ENCODE measurements at places on chromosomes 2 and 18. TPM values are rescaled to one million over a fixed set of nuclear protein-coding genes. Genes with fewer than 3 reads are reported as not detected.

FEV gene
- not detected for total RNA-seq

ABCB11 gene
- total RNA-seq, result 0.09 TPM

STARD6 gene
- total RNA-seq, result not detected

PLCD4 gene
- 1.3 TPM for total RNA-seq

SNTG2 gene
- 0.90 TPM for total RNA-seq

CRYBA2 gene
- not detected for total RNA-seq

ASAP2 gene
- 12.9 TPM for total RNA-seq

BOK gene
- total RNA-seq, result 3.9 TPM

CD28 gene
- total RNA-seq, result 11.2 TPM

GRCh38 chr2:227990937-227991336 lies 119.5 kb downstream of the DAW1 start:
- no peak for DNase-seq

GRCh38 chr2:218856167-218856895 lies 3.3 kb upstream of the WNT6 start:
- no peak for DNase-seq

- no peak for DNase-seq
Observed at GRCh38 chr2:229032608-229033234, 238.4 kb downstream of the PID1 start.

DNA sequence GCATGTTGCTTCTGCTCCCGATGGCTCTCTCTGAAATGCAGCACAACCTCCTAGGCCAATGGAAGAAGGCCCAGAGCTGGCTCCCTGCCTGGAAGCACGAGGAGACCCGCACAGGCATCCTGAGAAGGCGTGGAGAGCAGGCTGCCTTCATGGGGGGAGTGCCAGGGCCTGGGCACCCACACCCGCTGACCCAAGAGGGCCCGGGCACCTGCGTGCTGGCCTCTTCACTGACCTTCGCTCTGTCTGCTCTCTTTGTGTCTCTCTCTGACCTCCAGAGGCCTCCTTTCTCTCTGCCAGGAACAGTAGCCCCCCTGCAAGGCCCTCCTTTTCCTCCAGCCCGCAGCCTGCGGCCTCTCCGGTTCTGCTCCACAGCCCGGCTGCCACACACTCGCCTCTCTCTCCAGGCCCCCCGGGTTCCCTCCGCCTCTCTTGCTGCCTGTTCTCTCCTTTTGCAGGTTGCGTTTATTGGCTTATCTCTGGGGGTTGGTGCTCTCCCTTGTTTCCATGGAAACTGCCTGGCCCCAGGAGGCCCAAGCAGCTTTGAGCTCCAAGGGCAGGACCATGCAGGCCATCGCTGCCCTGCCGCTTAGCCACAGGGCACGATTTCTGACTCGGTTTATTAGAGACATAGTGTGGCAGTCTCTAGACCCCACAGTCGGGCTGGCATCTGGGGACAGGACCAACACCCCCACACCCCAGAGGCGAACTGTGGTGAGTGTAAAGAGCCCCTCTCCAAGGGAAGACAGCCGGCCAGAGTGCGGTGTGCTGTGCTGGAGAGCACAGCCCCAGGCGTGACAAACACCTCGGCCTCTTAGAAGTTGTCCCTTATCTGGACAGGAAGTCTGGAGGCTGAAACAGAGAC lies 1.7 kb downstream of the MZT2B start:
- DNase-seq, result peak; percentile 42

- DNase-seq, result no peak
Observed at GRCh38 chr2:120531863-120532600, 186.1 kb downstream of the INHBB start.

GRCh38 chr2:53490659-53491058 lies 276.9 kb upstream of the CHAC2 start:
- peak; percentile 38 for DNase-seq

- DNase-seq, result peak; percentile 10
Observed at GRCh38 chr18:70195852-70196434, 9.5 kb downstream of the RTTN start.

GRCh38 chr2:3283206-3283605 lies 94.4 kb downstream of the EIPR1 start:
- DNase-seq, result no peak

DNA sequence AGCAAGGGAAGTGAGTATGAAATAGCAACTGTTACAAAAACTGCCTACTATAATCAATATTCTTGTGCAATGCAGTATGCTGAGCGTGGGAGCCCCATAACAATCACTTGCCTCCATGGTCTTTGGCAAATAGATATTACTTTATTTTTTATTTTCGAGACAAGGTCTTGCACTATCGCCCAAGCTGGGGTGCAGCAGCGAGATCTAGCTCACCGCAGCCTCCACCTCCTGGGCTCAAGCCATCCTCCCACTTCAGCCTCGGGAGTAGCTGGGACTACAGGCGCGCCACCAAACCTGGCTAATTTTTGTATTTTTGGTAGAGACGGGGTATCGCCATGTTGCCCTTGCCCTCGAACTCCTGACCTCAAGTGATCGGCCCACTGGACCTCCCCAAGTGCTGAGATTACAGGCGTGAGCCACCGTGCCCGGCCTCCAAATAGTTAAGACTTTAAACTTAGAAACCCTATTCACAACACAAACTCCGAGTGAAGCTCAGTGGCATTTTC lies 1.2 kb upstream of the CCNT2 start:
- peak; percentile 16 for DNase-seq

DNA sequence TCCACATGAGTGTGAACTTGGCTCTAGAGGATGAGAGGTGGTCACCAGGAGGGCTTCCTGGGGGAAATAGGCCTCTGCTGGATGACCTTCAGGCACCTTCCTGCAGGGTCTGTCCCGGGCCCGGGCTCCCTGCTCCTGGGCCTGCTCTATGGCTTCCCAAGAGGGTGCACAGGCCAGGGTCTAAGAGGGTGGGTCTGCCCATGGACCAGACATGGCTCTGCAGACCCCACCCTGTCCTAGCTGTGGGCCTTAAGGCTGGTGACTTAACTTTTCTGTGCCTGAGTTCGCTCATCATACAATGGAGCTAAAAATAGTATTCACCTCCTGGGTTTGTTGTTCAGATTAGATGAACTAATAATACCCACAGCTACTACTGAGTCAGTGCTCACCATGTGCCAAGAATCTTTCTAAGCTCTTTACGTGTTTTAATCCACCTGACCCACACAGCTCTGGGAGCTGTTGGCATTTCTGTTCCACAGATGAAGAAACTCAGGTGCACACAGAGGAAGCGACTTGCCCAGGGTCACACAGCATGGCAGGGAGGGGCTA lies 14.4 kb downstream of the INHBB start:
- peak; percentile 55 for DNase-seq

DNA sequence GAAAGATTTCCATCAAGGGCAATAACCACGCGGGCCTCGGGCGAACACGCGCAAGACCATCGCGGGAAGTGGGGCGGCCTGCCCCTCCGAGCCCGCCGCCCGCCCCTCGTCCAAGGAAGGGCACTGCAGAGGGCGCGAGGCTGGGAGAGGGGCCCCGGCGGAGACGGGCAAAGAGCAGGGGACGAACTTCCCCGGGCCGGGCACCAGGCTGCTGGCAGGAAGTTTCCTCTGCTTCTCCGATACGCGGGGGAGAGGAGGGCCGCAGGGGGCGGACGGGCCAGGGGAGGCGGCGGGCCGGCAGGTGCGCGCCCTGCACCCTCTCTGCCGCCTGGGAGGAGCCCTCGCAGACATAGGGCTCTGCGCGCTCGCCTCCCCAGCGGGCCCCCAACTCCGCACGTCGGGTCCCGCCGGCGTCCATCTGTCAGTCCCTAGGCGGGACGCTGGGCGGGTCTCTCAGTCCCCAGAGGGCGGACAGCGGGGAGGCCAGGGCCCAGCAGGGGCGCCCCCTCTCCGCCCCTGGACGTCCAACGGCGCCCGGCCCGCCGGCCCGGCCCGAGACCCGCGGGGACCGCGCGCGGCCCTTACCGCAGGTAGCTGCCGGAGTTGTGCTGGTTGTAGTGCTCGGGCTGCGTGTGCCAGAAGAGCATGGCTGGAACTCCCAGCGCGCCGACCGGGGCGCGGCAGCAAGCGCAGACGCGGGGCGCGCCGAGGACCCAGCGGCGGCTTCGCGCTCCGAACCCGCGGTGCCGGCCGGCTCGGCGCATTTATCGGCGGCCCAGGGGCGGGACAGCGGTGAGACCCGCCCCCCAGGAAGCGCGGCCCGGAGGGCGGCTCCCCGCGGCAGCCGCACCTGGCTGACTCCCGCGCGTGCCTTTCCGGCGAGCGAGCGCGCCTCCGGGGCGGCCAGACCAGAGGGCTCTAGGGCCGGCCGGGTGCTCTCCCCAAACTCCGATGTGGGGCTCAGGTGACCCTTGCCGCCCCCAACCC lies at the start of gene TFCP2L1:
TFCP2L1 (minus strand) TSS at position 740 of the 987 bp plus-strand sequence; CDS start at position 647, 93 bp downstream.
- DNase-seq, result no peak

- DNase-seq, result peak; percentile 27
Observed at GRCh38 chr2:100820523-100821254, 750 bp downstream of the NPAS2 start.

DNA sequence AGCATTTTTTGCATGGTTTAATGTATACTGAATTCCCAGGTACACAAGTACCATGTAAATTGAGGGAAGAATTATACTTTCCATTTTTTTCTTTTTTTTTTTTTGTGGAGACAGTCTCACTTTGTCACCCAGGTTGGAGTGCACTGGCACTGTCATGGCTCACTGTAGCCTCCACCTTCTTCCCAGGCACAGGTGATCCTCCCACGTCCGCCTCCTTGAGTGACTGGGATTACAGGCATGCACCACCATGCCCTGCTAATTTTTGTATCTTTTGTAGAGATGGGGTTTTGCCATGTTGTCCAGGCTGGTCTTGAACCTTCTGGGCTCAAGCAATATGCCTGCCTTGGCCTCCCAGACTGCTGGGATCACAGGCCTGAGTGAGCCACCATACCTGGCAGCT lies 3.8 kb downstream of the HSPE1 start:
- no peak for DNase-seq

DNA sequence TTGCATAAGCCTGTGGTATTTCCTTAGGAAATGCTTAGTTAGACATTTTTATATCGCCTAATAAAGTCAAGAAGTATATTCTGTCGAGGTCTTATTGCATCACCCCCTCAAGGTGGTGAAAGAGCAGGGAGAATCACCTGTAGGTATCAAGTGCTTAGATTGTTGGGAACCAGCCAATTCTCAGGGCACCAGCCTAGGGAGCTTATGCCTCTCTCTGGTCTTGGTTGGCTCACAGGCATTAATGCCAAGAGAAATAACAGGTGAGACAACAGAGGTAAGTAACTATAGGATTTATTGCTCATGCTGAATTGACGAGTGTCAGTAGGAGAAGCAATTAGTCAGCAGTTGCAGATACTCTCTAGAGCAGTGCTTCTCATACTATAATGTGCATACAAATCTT lies 663.3 kb upstream of the ZNF804A start:
- DNase-seq, result no peak

GRCh38 chr2:181185421-181185820 lies 205.0 kb downstream of the UBE2E3 start:
- DNase-seq, result no peak

DNA sequence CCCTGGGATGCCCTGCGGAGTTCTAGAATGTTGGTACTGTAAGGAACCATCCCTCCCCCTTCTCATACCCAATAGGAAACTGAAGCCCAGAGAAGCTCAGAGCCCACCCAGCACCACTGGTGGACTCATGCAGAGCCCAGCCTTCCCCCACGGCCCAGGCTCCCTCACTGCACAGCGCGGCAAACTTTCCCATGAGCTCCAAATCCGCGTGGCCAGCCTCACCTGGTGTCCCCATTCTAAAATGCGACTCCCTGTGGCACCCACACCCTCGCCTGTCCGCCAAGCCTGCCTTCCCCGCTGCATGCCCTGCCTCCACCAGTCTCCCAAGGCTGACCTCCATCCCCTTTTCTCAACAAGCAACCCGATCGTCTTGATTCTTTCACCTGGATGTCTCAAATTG lies 51.1 kb downstream of the PTGR3 start:
- DNase-seq, result no peak

DNA sequence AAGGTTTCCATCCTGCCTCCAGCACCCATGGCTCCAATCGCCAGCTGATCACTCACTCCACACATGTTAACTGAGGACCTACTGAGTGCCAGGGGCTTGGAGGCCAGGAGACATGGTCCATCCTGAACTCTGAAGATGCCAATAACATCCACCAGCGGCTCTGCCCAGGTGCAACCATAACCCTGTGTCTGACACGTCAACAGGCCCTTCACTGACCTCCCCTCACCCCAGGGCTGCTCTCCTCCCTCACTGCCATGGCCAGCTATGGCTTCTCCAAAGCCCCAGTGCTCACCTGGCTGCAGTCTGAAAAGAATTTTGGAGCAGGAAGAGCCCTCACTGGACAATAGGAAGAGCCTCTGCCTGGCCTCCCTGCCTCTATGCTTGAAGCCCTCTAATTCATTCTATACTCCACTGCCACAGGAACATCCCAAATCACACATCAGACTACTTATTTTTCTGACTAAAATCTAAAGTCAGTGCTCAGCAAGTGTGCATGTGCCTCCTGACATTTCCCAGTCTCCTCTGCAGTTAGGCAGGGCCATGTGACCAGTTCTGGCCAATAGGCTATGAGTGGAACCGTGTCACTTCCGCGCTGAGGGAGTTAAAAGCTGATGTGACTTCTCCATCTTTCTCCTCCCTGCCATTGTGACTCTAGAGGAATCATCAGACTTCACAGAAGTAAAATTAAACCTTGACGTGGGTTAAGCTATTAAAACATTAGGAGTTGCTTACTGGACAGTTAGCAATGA lies 37.2 kb downstream of the ZBTB7C start:
- no peak for DNase-seq

DNA sequence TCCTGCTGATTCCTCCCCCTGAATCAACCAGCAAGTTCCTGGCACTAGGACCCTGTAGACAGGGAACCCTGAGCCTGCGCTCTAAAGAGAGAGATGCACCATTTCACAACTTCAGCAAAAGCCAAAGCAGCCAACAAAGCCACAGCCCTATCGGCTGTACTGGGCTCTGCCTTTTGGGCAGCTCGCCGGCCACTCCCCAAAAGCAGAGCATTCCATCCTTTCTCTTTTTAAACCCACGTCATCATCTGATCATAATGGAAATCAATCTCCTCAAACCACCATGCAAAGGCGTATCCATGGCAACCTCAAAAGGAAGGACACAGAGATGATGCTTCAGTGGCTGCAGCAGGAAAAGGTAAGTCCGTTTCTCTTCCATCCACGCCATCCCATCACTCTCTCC lies 5.3 kb upstream of the DCTN1 start:
- no peak for DNase-seq

- DNase-seq, result no peak
Observed at GRCh38 chr2:147382322-147382948, 462.4 kb upstream of the ACVR2A start.

GRCh38 chr2:166375736-166376487 lies at the start of gene SCN9A:
SCN9A (minus strand) TSS chr2:166375944; CDS start chr2:166311756, 64,188 bp downstream.
- DNase-seq, result peak; percentile 68

DNA sequence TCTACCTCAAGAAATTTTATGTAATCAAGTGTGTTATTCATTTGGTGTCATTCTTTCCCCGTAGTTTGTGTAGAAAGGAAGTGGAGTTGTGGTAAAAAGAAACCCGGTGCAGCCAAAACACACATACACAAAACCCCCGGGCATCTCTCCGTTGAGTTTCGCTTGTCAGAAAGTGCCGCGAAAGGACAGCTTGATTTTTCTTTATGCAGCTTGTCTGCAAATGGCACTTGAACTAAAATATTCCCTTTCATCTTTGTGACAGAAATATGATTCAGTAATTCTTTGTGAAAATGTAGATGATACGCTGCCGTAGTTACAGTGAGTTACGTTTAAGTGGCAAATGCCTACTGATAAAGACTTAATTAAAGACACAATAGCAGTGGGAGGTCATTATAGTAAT lies 268.8 kb upstream of the SPRED2 start:
- no peak for DNase-seq

Measured in heart left ventricle (tissue), 16 donors.